Stimulated activated naive CD8-positive, alpha-beta T cell treated with anti-CD3 and anti-CD28 coated beads, Interleukin-15, amount 100 ng/mL, for 72 hours (primary cell): ENCODE measurements at places on chromosomes 4 and X.
A peak's percentile ranks its signal among the peaks of the same experiment; 100 is the strongest.

DNA sequence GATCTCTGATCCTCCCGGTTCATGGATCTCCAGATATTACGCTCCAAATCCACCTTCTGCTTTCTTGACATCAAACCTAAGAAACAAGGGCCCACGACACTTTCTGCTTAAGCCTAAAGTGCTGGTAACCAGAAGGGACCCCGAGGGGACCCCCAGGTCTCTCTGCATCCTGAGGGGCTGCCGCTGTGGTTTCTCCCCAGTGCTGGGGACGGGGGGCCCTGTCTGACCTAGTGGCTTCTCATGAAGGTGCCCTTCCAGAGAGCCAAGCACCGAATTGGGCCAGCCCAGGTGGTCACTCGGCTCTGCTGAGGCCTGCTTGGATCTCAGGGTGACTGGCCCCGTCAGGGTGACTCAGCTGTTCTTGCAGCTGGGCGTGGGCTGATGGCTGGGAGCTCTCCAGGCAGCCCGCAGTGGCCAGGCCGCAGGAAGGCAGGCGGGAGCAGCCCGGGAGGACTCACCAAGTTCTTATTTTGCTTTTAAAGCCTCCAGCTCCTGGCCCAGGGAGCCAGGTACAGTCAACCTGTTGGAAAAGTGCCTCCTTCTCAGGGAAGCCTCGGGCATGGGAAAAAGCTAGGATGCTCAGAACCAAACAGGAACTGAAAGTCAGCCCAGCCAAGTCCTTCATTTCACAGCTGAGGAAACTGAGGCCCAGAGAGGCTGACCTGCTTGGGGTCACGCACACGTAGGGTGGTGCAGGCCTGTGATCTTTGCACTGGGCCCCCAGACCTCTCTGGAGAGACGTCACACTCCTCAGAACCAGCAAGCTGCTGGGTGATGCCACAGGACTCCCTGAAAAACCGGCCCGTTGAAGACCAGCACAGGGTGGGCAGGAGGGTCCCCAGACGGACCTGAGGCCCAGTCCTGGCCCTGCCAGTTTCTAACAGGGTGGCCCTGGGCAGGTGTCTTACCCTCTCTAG, 16.7 kb downstream of the BLOC1S4 start:
- DNase-seq, result no peak

DNA sequence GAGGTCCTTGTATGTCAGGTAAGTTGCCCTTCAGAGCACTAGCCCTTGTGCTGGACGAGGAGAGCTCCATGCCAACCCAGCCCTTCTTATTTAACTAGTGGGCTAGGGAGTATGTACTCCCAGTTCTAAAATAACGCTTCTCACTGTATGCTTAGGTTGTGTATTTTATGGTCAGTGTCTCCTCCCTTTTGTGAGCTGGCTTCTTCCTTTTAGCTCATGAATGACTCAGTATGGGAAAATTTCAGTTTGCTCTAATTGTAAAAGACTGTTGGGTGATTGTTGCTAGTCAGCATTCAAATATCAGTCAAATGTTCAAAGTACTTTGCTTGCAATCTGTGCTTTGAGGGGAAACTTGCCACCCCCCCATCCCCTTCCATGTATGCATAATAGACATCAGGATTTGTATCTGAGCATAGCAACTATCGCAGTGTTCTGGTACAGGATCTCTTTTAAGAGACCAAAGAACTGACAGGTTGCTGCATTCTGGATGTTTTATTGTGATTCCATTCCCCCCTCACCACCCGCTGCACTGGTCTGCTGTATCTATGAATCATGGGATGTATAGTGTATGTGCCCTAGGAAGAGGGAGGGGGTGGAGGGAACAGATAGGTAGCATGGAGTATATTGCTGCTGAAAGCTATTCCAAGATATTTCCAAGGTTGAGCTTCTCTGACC, 34.7 kb downstream of the DLG3 start:
- DNase-seq, result no peak

- peak; percentile 43 for DNase-seq
These were observed 39.5 kb upstream of the CD40LG start for GRCh38 chrX:136608295-136608933.

GRCh38 chr4:48945981-48946380, 39.4 kb upstream of the OCIAD2 start:
- DNase-seq, result no peak

DNA sequence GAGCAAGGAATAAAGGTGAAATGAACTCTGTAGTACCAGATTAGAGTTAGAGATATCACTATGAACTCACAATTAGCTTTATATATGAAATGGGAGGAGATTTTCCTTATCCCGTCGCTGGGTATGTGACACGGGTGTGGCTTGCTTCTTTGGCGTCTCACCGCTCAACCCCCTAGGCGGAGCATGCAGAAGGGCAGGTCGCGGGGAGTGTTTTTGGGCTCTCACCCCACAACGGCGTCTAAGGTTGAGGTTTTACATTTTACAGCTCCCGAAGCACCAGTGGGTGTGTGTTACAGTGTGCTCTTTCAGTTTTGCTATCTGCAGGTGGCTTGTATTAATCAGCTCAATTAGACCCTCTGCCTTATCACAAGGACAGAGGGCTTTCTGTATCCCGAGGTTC, 42.1 kb upstream of the MAGEB10 start:
- DNase-seq, result no peak

DNA sequence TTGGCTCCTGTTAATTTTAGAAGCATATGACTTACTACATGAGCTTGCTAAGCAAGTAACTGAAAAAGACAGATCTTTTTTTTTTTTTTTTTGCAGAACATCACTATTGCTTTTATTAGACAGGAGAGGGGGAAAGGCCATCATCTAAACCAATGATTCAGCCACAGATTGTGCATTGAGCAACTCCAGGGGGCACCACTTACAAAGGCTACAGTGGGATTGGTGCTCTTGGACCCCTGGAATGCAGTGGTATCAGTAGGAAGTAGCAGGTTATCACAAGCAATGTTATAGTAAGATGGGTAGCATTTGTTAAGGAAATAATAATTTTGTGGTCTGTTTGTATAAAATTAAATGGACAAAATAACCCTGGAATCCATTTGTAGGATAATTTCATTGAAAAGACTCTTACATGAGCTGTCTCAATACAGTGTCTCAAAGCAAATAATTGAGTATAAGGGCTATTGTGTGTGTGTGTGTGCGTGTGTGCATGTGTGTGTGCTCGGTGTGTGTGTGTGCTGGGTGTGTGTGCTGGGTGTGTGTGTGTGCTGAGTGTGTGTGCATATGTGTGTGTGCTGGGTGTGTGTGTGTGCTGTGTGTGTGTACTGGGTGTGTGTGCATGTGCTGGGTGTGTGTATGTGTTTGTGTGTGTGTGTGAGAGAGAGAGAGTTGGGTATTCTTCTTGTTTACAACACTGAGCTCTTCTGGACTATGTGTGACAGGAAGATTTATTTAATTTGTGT, 296.3 kb downstream of the PCDH7 start:
- DNase-seq, result no peak

- no peak for DNase-seq
These were observed 168.0 kb downstream of the BANK1 start for GRCh38 chr4:101958547-101958946.

DNA sequence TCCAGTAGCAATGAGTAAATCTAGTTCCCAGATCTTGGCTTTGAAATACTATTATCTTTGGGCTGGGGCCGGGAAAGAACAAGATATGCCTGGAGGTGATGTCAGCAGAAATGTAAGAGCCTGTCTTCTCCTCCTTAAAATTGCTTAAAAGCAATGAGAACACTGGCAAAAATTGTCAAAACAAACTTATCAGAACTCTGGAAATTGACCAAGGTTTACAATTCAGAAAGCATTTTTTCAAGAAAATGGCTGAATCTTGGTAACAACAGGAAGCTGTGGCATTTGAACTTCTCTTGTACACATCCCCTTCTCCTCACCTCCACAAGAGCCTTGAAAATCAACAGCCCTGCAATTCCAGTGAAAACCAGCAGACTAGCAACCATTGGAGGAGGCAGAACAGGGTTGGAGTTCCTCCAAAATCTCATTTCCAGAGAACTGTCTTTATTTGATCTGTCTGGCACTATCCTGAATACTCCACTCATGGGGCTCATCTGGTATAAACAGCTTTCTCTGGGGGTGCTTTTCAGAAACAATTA, 13.5 kb downstream of the TIMP1 start:
- no peak for DNase-seq

- DNase-seq, result no peak
These were observed 274.6 kb downstream of the DHRSX start for GRCh38 chrX:2226182-2226581.
